Activated CD8-positive, alpha-beta T cell treated with anti-CD3 and anti-CD28 coated beads for 36 hours (primary cell): ENCODE measurements at places on chromosomes 2 and 18.

GRCh38 chr2:229407170-229407569, 136.1 kb upstream of the PID1 start:
- no peak for DNase-seq

- no peak for DNase-seq
Observed at GRCh38 chr18:34364699-34365098, 140.0 kb upstream of the NOL4 start.

DNA sequence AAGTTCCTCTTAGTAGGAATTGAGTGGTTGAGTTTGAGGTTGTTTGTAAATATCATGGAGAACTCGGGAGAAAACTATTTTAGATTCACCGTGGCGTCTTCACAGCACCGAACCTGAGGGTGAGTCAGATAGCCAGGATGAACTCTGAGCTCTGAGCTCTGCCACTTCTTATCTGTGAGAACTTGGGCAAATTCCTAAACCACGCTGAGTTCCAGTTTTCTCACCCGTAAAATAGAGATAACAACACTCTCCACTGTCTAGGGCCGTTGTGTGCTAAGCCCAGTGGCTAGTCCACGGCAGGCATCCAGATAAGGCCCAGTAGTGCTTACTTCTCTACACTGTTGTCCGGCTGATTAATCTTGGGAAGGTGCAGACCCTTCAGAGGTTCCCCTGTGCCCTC, 7.0 kb downstream of the KIF5C start:
- no peak for DNase-seq

- no peak for DNase-seq
Observed at GRCh38 chr2:201960305-201960704, 73.3 kb upstream of the FZD7 start.

- no peak for DNase-seq
Observed at GRCh38 chr18:45456090-45457021, 158.9 kb upstream of the SLC14A2 start.

DNA sequence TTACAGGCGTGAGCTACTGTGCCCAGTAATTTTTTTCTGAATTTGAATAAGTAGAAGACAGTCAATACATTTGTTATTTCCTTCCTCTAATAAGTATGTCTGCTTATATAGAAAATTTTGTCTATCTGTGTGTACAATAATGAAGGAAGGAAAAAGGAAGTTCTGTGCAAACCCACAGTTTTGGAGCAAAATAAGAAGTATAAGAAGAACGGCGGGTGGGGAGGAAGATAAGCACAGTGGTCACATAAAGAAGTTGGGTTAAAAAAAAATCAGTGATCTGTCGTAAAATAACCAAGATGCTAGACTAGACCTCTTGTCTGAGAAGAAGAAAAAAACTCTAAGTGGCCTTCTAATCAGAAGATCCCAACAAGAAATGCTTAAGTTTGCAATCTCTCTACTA, 20.2 kb downstream of the MGAT4A start:
- no peak for DNase-seq

GRCh38 chr18:45050712-45051601, 370.3 kb downstream of the SETBP1 start:
- DNase-seq = no peak

- no peak for DNase-seq
Observed at GRCh38 chr2:209974576-209974975, 27.9 kb upstream of the RPE start.

DNA sequence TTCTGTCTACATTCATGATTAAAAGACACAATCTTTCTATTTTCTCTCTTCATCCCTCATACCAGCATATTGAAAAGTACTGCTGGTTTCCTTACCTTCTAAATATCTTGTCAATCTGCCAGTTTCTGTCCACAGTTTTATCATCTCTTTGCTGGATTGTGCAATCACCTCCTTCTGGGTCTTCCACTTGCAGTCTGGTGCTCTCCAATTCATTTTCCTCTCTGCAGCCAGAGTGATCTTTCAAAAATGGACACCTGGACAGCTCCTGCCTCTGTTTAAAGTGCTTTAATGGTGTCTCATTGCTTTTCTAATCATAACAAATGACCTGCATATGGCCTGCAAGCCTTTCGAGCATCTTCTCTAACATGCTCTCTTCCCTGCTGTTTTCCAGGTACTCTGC, 94.0 kb downstream of the C1QL2 start:
- no peak for DNase-seq

GRCh38 chr2:64485331-64485730, 31.4 kb downstream of the LGALSL start:
- DNase-seq = no peak

- DNase-seq = peak; percentile 24
Observed at GRCh38 chr2:203681978-203682377, 24.5 kb upstream of the CD28 start.

DNA sequence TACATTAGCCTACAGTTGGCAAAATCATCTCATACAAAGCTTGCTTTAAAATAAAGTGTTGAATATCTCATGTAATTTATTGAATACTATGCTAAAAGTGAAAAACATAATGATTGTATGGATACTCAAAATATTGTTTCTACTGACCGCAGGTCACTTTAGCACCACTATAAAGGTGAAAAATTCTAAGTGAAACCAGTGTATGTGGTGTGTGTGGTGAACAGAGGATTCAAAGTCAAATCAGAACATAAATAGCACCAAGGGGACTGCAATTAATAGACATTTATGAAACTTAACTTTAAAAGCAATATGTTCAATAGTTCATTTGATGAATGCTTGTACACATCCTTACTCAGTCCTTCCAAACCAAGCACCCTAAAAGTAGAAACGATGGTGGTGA, 145.8 kb downstream of the AKAIN1 start:
- no peak for DNase-seq

GRCh38 chr2:80547344-80547743, 242.8 kb upstream of the LRRTM1 start:
- no peak for DNase-seq

DNA sequence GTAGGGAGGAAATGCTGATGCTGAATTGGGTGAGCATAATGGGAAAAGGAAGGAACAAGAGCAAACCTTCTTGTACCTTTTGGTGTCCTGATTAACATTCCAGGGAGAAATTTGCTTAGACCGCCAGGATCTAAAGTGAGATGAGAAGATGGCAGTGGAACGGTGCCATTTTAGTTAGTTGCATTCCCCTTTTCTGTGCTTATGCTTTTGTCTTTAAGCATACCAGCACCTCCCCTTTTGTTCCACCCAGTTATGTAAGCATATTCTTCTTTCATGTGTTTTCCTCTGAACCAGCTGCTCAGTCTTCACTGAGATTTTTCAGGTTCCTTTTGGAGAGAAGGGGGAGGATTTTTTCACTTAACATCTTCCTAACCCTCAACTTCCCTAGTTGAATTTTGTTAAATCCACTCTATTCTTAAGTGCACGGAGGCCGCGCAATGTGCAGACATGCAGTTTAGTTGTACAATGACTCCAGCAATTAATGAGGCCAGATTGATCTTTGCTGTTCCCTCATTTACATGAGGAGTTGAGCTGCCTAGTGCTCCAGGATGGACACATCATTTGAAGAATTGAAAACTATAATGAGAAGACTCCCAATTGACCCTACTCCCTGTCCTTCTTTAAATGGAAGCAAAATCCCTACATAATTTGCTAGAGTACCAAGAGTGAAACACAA, 73.9 kb downstream of the MAP4K4 start:
- no peak for DNase-seq

DNA sequence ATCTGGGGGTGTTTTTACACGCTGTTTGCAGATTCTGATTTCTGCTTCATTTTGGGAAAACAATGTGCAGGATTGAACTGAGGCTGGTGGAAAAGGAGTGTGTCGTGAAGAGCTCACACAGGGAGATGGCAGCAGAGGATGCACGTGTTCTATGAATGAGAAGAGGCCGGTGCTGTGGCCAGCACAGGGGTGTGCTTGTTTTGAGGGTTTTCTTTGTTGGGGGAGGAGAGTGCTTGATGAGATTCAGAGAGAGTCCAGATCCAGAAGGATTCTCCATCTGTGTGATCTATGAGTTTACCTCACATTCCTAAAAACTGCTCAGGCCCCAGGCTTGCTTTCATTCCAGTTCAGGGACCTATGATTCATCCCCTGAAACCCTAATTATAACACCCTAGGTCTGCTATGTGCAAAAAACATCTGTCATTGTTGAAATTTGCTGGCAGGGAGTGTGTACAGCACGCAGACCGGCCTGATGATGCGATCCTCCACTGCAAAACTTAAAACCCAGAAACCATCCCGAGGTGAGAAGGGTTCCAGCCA, 12.1 kb downstream of the TGFA start:
- no peak for DNase-seq

DNA sequence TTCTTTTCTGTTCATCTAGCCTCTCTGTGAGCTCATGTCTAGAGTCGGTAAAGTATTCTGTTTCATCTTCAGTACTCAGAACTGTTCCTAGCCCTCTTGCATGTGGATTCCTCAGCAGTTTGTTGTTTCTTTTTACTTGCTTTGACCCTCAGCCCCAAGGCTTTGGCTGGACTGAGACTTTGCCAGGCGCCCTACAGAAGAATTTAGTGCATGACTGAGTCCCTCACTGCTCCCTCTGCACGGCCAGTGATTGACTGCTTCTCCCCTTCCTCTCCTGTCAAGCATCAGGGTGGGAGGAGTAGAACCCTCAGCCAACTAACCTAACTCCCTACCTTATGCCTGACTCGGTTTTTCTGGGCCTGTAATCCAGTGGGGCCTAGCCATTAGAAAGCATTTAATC, 109.8 kb downstream of the ESCO1 start:
- DNase-seq = no peak

DNA sequence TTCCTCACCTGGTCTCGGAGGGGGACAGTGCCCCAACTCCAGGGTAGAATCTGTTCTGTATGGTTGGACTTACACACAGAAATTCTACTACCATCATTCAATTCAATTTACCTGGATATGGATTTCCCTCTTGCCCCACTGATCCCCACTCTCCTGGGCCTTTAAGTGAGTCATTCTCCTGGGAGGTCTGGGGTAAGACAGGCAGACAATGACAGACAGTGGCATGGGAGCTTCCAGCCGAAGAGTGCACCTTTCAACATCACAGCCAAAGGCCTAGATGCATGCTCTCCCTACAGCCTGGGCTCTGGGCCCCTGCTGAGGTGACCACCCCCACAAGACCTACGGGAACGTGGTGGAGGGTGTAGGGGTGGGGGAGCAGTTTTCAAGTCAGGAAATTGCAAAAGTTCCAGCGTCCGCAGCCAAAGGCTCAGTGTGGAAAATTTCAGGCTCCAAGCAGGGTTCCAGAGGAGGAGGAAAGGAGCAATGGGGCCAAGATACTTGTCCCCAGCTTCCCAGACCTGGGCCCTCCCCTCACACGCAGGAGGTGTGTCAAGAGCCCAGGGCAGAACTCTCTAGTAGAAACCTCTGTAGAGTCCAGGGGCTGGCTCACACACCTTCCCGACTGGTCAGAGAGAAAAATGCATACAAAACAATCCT, 296.4 kb downstream of the CYP26B1 start:
- no peak for DNase-seq

- DNase-seq = peak; percentile 64
Observed at GRCh38 chr2:42974721-42975717, 182.6 kb upstream of the HAAO start.

GRCh38 chr2:144454466-144455287, 65.2 kb downstream of the ZEB2 start:
- peak; percentile 33 for DNase-seq

DNA sequence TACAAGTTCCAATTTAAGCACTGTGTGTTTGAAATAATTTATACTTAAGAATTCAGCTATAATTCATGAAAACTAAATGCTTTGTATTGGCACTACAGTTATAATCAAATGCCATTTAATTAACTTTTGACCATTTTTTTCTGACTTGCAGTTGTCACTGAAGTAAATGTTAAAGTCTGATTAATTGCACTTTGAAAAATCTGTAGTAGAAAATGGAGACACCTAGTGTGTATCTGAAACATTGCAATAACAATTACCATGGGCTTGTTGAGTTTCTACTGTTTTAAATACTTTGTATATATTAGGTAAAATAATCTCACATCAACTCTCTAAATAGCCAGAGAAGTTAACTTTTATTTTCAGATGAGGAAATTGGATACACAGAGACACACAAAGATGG, 458.6 kb upstream of the FSIP2 start:
- no peak for DNase-seq

- DNase-seq = peak; percentile 64
Observed at GRCh38 chr2:38751596-38752410, 642 bp upstream of the SRSF7 start.

DNA sequence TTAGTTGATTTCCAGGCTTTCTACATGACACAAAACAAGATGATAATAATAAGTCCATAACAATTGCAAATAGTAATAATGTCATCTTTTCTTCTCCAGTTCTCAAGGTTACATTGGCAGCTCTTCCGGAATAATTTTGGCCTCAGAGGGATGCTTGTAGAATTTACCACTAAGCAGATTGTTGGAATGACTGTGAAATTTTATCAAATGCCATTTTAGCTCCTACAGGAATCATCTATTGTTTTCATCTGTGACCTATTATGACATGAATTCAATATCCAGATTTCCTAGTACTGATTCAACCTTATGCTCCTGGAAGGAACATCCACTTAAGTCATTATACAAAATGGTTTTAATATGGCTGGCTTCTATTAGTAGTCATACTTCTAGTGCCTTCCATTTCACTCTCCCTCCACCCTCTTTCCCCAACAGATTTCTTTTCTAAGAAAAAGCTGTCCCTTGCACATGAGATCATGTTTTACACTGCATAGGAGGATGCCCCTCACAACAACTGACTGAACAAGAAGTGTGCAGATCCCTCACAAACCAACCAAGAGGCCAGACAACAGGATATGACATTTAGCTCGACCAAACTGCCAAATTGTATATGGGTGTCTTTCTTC, 200.0 kb downstream of the DNER start:
- DNase-seq = no peak

GRCh38 chr18:36813101-36813775, 15.6 kb downstream of the TPGS2 start:
- DNase-seq = no peak

GRCh38 chr2:235689427-235689853, 195.6 kb downstream of the AGAP1 start:
- DNase-seq = no peak

- peak; percentile 38 for DNase-seq
Observed at GRCh38 chr2:199704358-199705238, 146.4 kb downstream of the FTCDNL1 start.

DNA sequence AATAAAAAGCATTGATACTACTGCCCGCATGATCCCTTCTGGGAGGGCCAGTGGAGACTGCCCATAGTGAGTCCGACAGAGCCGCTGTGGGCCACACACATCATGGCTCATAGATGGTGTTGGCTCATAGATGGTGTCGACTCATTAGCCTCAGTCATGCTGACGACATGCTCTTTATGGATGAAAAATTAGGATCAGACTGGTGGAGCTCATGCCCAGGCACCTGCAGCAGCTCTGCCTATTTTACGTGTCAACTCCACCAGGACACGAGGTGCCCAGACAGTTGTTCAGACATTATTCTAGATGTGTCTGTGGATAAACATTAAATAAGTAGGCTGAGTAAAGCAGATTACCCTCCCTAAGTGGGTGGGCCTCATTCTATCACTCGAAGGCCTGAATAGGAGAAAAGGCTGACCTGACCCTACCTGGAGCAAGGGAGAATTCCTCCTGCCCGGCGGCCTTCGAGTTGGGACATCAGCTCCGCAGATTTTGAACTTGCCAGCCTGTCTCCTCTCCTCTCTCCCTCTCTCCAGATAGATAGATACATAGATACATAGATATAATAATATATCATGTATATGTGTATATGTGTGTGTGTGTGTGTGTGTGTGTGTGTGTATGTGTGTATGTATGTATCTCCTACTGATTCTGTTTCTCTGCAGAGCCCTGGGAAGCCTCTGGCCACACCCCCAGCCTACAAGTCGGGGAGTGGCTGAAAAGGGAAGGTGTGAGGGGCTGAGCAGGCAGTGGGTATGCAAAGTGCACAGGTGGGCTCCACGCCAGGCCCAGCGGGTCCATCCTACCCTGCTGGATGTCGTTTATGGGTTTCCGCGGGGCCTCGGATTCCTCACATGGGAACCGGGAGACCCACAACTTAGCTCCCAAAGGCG, 13.6 kb upstream of the TEX51 start:
- no peak for DNase-seq
